ENCODE measurements at places on chromosomes 2 and 18.
A peak's percentile ranks its signal among the peaks of the same experiment; 100 is the strongest.

DNA sequence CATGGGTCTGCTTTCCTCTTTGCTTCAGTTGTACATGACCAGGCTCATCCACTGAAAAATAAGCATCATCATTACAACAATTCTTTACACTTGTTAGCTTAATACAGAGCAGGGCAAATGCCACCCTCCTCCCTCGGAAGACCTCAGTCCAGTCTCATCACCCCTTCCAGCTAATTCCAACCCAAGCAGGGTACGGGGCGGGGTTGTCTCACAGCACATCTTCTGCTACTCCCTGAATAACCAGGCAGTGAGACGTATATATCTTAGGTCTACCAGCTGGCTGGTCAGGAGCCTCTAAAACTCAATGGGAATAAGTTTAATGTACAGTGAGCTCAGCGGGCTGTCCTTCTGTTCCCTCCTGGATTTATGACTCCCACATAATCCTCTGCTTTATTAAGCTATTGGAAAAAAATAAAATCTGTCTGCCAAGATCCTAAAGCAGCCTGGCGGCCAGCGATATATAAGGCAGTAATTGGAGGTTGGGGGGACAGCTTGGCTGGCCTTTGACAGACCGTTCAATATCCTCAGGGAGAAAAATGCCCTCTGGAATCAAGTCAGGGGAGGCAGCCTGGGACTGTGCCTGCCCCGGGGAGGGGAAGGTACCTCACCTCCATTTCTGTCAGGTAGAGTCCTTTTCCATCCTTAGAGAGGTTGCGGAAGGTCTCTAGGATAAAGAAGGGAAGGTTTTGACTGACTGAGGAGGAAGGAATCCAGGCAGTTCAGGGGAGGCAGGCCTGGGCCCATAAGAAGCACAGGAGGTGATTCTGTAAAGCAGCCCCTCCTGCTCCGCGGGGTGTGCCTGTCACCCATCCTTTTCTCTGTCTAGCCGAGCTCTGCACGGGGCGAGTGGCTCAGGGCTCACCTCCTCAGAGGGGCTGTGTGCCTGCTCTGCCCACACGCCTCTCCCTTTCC, 76.3 kb downstream of the CAPN13 start:
- DNase-seq: no peak

GRCh38 chr2:19706332-19706731, 195.5 kb downstream of the TTC32 start:
- no peak for DNase-seq

- no peak for DNase-seq
Observed at GRCh38 chr2:105609746-105610402, 134.8 kb upstream of the NCK2 start.

DNA sequence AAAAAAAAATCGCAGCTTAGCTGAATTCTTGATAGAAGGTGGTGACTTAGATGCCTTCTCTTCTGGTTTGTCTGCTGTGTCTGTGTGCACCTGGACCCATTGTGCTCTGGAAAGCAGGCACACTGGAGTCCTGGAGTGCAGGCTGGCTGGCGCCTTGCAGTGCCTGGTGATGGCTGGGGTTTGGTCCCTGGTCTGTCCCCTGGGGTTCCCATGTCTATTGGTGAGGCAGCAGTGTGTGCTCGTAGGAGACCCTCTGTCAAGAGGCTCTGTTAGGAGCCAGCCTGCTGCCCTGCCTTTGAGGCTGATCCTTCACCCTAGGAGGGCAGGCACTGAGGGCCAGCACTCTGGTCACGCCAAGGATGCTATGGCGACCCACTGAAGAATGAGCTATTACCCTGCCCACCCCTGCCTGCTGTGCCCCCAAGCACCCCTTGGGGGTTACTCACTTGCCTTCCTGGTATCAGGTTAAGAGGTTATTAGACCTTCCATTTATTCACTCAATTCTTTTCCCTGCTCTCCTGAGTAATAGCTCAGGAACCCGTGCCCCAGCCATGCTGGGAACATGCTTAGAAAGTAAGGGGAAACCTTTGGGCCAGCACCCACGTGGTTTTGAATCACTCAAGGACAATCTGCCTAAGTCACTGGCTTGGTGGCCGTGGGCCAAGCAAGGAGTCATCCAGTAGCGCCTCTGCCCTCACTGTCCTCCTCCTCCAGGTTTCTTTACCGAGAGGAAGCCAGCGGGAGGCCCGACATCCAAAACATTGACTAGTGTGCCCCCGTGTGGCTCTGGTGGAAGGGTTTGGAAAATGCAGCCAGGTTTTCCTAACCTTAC, 284.5 kb downstream of the PRKCE start:
- peak; percentile 99 for DNase-seq

DNA sequence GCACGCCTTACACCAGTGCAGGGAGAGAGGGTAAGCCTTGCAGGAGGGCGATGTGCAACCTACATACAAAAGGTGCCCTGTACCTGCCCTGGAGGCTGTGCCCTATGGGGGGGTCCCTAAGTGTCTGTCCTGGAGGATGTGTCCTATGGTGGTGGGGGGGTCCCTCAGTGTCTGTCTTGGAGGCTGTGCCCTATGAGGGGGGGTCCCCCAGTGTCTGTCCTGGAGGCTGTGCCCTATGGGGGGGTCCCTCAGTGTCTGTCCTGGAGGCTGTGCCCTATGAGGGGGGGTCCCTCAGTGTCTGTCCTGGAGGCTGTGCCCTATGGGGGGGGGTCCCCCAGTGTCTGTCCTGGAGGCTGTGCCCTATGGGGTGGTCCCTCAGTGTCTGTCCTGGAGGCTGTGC, 216.6 kb downstream of the HDAC4 start:
- DNase-seq: no peak

GRCh38 chr2:96265349-96265839, 403 bp downstream of the TMEM127 start:
- DNase-seq: peak; percentile 20

- DNase-seq: peak; percentile 7
Observed at GRCh38 chr2:31886700-31887099, 124.1 kb downstream of the MEMO1 start.

DNA sequence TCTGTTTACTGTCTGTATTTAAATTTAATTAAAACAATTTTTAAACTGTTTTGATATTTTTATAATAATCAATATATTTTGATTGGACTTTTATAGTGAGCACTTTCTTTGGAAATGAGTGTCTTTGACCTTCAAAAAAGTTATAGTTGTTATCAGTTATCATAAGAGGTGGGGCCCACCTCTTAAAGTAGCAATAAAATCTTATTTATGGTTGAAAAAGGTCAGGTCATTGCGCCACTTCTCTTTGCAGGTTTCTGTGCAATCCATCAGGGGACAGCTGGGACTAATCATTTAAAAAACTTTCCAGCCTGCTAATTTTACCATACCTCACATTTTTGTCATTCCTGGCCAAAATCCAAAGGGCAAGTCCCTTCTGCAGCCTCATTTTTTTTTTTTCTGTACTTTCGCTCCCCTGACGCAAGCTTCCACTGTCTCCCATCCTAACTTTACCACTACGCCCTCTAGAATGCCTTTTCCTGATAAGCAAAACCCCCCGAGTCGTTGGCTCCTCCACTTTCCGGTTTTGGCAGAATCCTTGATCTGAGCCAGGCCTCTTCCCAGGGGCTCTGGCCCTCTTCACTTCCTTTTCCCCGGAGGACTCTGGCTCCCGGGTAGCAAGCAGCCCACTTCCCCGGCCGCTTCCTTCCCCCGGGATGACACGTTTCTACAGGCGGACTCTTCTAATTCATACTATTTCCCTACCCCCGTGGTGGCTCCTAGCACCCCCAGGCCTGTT, 1.1 kb upstream of the SEH1L start:
- DNase-seq: peak; percentile 93

DNA sequence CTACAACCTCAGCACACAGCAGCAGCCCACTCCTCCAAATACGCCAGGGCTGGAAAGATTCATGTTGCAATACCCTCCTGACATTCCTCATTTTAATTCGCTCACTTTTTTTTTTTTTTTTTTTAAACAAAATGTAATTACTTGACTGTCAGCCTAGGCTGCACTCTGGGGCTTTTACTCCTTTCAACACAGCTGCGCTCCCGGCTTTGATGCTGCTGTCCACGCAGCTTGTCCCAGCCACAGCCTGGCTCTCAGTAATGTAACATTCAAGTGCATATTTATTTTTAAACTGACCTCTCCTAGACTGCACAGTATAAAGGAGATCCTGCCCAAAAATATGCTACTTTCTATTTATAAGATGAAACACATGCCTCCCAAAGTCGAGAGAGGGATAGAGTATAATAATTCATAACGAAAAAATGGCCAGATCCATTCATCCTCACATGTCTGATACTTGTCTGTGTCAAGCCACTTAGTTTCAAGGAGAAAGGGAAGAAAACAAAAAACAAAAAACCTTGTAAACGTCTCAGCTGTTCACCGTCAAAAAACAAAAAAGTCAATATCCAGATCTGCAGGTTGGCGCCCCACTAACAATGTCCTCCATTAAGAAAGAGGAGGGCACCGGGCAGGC, 949 bp downstream of the CDC42EP3 start:
- no peak for DNase-seq

DNA sequence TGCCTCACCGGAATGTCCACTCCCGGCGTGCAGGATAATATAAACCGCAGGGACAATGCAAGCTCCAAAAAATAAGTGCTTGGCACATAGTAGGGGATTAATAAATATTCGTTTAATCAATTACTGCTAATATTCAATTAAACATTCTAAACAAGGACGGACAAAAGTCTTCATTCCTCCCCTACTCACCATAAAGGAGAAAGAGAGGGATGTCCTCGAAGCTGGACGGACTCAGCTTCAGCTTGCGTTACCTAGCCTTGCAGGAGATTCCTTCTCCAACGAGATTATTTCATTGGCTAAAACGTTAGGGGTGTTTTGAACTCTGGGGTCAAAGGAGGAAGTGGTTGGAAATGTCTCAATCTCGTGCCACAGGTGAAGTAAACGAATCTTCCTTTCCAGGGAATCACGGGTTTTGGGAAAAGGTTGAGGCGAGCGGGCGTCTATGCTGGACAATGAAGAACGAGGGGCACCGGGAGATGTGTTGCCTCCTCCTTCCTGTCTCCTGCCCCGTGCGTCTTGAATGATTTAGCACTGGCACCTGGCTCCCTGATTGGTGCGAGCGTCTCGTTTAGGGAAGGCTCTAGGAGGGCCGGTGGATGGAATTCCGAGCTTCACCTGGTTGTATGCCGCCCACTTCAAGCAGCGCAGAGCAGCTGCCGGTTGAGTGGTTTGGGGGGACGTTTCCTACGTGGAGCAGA, 2.0 kb upstream of the GAD1 start:
- no peak for DNase-seq

DNA sequence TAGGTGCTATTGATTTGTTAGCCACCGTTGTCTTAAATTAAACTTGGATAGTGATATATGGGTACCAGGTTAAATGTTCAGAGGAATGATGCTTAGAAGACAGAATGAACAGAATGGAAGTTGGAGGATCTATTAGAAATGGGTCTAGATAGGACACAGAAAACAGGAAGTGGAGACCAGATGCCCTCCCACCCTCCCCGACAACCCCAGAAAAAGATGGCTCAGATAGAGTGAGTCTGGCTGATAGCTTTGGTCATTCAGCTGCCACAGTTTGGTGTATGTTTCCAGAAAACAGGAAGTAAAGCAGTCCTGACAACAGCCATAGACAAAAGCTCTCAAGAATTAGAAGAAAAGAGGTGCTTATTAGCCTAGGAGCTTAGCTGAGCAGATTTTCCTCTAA, 71.5 kb upstream of the DSG1 start:
- no peak for DNase-seq

GRCh38 chr2:228987441-228988155, 283.5 kb downstream of the PID1 start:
- DNase-seq: no peak

DNA sequence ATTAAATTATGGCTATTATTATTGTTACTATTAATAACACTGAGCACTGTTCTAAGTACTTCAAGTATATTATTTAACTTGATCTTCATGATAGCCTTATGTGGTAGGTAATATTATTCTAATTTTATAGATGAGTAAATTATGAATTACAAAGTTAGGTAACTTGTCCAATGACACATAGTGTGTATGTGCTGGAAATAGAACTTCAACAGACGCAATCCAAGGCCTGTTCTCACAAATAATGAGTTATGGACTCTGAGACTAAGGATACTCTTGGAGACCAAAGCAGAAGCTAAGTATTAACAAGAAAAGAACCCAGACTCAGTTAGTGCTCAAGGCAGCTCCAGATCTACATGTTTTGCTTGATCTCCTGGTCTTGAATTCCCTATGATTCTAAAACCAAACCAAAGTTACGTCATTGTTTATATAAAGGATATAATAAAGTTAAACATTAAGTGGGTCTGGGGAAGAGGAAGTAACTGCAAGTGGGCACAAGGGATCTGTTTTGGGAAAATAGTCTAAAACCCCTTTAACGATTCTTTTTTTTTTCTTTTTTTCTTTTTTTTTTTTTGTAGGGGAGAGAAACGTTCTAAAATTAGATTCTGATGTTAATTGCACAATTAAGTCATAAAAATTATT, 211.3 kb downstream of the ERBB4 start:
- no peak for DNase-seq

DNA sequence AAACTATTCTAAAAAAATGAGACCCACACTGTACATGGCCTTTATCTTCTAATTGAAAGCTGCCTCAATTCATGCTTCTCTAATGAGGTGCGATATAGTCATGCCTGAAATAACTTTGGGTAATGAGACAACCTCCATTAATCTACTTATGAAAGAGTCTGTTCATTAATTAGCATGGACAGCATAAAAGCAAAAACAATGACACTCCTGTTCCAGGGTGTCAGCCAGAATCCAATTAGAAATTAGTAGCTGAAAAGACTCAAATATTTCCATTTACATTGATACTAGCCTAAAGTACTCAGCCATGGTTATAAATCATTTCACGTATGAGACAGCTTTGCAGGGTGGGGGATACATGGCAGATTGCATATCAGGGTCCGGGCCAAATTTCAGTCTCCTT, 288.7 kb downstream of the AKAIN1 start:
- DNase-seq: no peak

- DNase-seq: no peak
Observed at GRCh38 chr2:84443477-84443876, 15.6 kb downstream of the SUCLG1 start.

DNA sequence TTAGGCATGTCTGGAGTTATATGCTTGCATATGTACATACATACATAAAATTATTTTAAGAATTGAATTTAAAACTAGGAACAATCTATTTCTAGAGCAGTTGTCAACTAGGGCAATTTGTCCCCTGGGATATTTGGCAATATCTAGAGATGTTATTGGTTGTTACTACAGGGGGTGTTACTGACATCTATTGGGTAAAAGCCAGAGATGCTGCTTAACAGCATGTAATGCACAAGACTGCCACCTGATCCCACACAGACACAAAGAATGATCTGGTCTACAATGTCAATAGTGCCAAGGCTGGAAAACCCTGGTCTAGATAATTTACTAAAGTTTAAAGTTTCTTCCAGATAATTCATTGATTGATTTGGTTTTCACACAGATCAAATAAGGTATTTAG, 185.3 kb downstream of the NYAP2 start:
- DNase-seq: no peak

- peak; percentile 60 for DNase-seq
Observed at GRCh38 chr18:47883771-47884413, 46.6 kb downstream of the SMAD2 start.

GRCh38 chr18:55641486-55641885, 53.5 kb upstream of the TCF4 start:
- peak; percentile 6 for DNase-seq

GRCh38 chr2:30511122-30512083, 64.4 kb downstream of the LCLAT1 start:
- peak; percentile 28 for DNase-seq

- DNase-seq: no peak
Observed at GRCh38 chr2:184137955-184138354, 460.4 kb upstream of the ZNF804A start.
